Heart left ventricle (tissue), 16 donors: ENCODE measurements at places on chromosomes 13 and 19. TPM values are rescaled to one million over a fixed set of nuclear protein-coding genes. Genes with fewer than 3 reads are reported as not detected.

Gene SHD
- not detected for polyA plus RNA-seq

Gene KLK4
- polyA plus RNA-seq = not detected

- DNase-seq = no peak
These were observed 60.2 kb upstream of the GTF2F2 start for GRCh38 chr13:45060062-45060461.

DNA sequence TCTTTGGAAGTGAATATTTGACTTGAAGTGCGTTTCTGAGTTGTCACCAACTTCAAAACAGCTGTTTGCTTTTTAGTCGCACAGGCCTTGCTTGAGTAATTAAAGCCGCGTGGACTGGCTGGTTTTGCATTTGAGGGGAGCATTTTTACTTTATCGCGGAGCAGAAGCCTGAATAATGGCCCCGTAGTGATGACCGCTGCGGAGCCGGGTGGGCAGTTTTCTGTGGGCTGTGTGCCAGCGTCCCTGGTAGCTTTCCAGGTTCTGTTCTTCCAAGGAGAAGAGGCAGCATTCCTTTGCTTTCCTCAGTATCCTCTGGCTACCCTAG is 1.1 kb downstream of the NAA16 start:
- DNase-seq = no peak

DNA sequence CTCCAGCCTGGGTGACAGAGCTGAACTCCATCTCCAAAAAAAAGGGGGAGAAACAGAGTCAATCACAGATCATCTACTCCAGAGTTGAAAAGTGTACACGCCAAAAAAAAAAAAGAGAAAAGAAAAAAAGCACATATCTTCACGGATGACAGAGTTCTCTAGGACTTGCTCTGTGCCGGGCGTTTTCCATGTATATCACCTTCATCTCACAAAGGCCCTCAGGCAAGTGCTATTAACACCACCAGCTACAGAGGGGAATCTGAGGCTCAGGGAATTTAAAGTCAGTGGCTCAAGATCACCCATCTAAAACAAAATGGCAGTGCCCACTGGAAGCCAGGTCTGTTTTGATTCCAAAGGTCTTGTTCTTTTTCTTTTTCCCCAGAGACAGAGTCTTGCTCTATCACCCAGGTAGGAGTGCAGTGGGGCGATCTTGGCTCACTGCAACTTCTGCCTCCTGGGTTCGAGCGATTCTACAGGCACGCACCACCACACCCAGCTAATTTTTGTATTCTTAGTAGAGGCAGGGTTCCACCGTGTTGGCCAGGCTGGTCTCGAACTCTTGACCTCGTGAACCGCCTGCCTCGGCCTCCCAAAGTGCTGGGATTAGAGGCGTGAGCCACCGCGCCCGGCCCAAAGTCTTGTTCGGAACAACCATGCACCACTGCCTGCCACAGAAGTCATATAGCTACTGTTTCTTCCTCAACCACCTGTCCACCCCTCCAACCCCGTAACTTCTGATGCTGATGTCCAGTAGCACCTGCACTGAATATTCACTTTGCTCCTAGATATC is 42.2 kb downstream of the SAE1 start:
- DNase-seq = no peak

- peak; percentile 60 for DNase-seq
These were observed 472.1 kb downstream of the FOXO1 start for GRCh38 chr13:40194224-40194806.

DNA sequence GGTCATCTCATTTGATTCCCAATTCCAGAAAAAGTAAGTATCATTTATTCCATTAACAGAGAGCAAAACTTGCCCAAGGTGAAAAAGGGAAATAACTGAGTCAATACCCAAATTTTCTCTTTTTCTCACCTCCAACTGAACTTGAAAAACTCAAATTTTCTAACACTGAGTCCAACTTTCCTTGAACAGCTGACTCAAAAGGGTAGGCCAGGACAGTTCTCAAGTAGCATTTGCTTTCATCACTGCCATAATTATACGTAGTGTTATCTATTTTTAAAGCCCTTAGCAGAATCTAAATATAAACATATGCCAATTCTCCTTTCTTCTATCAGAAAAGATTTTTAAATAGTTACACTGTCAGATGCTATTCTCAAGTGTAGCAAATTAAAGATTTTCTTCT is 3.5 kb downstream of the N4BP2L2 start:
- no peak for DNase-seq

DNA sequence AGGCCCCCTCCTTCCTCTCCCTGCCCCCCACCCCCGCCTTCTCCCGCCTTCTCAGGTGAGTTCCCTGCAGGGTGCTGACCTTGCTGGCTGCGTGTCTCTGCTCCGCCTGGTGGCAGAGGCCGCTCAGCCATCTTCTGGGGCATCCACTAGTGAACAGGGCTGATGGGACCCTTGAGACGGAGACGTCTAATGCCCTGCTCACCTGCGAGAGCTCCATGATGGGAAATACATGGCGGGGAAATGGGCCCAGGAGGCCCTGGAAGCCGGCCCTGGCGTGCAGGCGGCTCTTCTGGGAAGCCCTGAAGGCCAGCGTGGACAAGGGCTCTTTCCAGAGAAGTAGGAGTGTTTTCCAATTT is 15.2 kb upstream of the F7 start:
- DNase-seq = no peak

GRCh38 chr13:37492741-37493514 is 105.6 kb downstream of the POSTN start:
- DNase-seq = no peak

DNA sequence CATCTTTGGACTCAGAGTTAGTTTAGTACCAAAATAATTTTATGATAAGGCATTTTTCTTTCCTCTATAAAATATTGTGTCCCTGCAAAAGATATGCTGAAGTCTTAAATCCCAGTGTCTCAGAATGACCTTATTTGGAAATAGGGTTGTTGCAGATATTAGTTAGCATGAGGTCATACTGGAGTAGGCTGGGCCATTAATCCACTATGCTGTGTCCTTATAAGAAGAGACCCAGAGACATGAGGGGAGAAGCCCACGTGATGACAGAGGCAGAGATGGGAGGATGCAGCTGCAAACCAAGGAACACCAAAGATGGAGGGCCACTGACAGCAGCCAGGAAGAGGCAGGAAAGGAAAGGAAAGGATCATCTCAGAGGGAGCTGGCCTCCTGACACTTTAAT is 6.4 kb downstream of the POGLUT2 start:
- DNase-seq = no peak
